ENCODE measurements at places on chromosomes 5 and 9. TPM values are rescaled to one million over a fixed set of nuclear protein-coding genes. Genes with fewer than 3 reads are reported as not detected.

PCDHA13 gene
- total RNA-seq: not detected

KLHL3 gene
- total RNA-seq: 0.51 TPM

DND1 gene
- total RNA-seq: 0.22 TPM

CAST gene
- 179 TPM for total RNA-seq

PCDHB5 gene
- total RNA-seq: 1.3 TPM

C9orf153 gene
- total RNA-seq: not detected

SHC3 gene
- total RNA-seq: 0.63 TPM

CYLC2 gene
- not detected for total RNA-seq

CACFD1 gene
- 8.5 TPM for total RNA-seq

IL3 gene
- total RNA-seq: not detected

IL33 gene
- total RNA-seq: 4.7 TPM

CBY3 gene
- total RNA-seq: not detected

SARDH gene
- total RNA-seq: 2.4 TPM

OLFM1 gene
- 18.6 TPM for total RNA-seq

Measured in GM23248 (cell line).